Activated CD4-positive, alpha-beta T cell treated with anti-CD3 and anti-CD28 coated beads, Interleukin-2, amount 10 ng/mL, durations not matched to agents 24 days and 14 days (primary cell): ENCODE measurements at places on chromosomes 6 and 20. TPM values are rescaled to one million over a fixed set of nuclear protein-coding genes. Genes with fewer than 3 reads are reported as not detected.

- DNase-seq: no peak
These were observed 135.0 kb upstream of the MAN1A1 start for GRCh38 chr6:119484598-119484997.

DNA sequence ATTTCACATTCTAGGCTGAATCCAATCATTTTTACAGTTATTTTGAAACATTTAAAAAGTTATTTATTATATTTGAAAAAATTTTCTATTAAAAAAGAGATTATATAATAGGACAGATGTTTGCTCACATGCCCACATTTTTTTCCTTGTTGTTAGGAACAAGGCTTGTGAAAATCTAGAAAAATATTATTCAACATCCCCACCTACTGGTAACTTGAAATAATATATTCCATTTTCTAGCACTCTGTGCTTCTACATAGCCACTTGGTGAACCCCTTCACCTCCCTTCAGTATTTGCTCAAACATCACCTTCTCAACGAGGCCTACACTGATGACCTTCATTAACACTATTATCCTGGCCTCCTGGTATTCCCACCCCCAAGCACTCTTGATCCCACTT, 18.3 kb upstream of the GPRC6A start:
- DNase-seq: no peak

GRCh38 chr20:58911970-58912369, 59.5 kb downstream of the GNAS start:
- no peak for DNase-seq

GRCh38 chr6:32833664-32834063, 4.9 kb downstream of the TAP2 start:
- DNase-seq: peak; percentile 49

DNA sequence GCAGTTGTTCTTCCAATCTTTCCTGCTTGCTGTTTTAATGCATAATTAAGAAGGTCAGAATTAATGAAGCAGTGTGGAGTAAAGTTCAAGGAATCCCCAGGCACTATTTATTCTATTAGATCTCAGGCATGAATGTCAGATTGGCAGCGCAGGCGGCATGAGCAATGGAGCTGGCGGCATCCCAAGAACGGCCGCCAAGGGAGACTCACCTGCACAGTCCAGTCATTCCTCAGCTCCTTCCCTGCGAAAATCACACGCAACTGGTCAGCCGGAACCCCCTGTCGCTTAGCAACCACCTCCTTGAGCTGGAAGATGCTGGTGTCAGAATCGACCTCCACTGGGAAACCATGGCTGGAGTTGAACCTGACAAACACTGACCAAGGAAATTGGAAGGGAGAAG, 284.5 kb downstream of the PRKN start:
- DNase-seq: no peak

Gene SYNGAP1
- 41.5 and 44.6 TPM in 2 replicates for total RNA-seq

DNA sequence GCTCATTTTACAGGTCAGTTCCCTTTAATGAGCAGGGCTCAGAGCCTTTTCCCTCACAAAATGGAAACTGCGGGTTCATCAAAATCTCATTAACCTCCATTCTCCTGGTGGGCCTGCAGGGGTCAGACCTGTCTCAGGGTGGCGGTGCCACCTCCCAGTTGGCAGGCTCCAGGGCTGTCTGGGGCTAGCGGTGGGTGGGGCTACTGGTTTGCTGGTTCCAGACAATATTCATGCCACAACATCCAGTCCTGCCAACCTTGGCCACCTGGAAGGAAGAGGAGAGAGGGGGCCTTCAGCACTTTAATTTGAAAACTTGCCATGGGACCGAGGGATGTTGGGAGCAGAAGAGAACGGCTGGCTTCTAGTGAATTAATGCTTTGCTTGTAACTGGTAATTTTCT, 41.9 kb upstream of the CTNNBL1 start:
- no peak for DNase-seq

GRCh38 chr20:2246069-2246491, 49.7 kb upstream of the TGM3 start:
- no peak for DNase-seq

Gene KHDRBS2
- total RNA-seq: not detected in 2 replicates
